ENCODE measurements at places on chromosomes 6 and 20. TPM values are rescaled to one million over a fixed set of nuclear protein-coding genes. Genes with fewer than 3 reads are reported as not detected.
A peak's percentile ranks its signal among the peaks of the same experiment; 100 is the strongest.

GRCh38 chr6:142827369-142827768 is 117.6 kb downstream of the HIVEP2 start:
- peak; percentile 68 for DNase-seq

- DNase-seq, result no peak
Observed at GRCh38 chr6:142893088-142893487, 51.9 kb downstream of the HIVEP2 start.

GRCh38 chr20:19423900-19424620 is 211.6 kb downstream of the SLC24A3 start:
- DNase-seq, result no peak

DNA sequence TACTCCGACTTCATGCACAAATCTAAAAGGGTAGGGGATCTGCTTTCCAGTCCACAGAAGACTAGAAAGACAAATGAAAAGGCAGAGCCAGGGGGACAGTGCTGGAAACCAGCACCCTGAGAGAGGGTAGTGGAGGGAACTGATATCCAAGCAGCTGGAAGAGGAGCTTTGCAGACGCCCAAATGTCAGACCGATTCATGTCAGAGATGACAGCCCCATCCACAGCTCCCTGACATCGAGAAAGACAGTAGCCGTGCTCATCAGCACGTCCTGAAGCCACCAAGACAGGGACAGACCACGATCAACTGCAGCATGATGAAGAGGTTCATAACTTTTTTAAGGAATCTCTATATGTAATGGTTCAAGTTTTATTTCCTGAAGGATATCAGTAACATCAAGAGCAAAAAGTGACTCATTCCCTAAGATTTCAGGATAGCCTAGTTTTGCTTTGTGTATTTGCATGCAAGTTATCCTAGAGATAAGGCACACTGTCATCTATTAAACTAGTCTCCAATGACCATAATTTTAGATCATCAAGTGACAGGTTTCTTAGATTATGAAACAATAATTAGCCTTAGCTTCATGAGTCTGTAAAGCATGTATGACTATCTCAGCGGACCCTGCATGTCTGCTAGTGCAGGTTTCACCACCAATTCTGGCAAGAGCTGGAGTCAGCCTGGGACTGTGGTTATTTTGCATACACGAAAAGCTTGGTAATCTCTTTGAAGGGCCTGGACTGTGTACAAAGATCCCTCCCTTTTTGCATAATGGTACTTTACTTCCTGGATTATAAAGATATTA is 43.0 kb downstream of the PRDM1 start:
- DNase-seq, result no peak

- DNase-seq, result no peak
Observed at GRCh38 chr20:5757949-5758348, 7.7 kb downstream of the SHLD1 start.

- no peak for DNase-seq
Observed at GRCh38 chr6:10154251-10154650, 260.6 kb downstream of the TFAP2A start.

DNA sequence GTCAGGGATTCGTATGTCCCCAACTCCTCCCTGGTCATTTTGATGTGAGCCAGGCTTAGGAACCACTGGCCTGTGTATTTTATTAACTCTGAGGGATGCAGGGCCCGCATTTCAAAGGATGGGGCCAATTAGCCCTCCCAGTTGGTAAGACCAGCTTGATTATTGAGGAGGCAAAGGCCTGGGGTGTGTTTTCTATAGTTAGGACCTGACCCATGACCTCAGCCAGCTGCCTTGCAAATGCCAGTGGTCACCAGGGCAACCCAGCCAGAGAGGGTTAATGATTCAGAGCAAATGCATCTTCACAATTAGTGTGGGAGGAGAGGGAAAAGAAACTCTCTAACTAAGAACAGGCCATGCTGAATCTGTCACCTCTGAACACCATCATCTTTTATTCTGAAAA is 835.4 kb downstream of the MAFB start:
- DNase-seq, result no peak

Gene SCRT2
- not detected for total RNA-seq

Gene CLDN20
- total RNA-seq, result not detected

Gene GGT7
- 11.1 TPM for total RNA-seq

Gene ULBP1
- 0.19 TPM for total RNA-seq

Gene MOXD1
- 4.2 TPM for total RNA-seq

Gene SLA2
- 0.46 TPM for total RNA-seq

Gene EYA2
- total RNA-seq, result 14.4 TPM

All from posterior vena cava (tissue), 2 donors.